ENCODE measurements at places on chromosomes 7 and 10.
A peak's percentile ranks its signal among the peaks of the same experiment; 100 is the strongest.

GRCh38 chr7:158602905-158603772 is 15.5 kb upstream of the PTPRN2 start:
- no peak for DNase-seq

- DNase-seq = no peak
Observed at GRCh38 chr10:2414039-2414438, 653.3 kb upstream of the PFKP start.

GRCh38 chr7:142827951-142828500 is 26.9 kb upstream of the EPHB6 start:
- DNase-seq = no peak

- DNase-seq = no peak
Observed at GRCh38 chr10:43817368-43817767, 168.7 kb upstream of the ZNF32 start.

- no peak for DNase-seq
Observed at GRCh38 chr10:131127138-131127589, 184.4 kb downstream of the TCERG1L start.

- DNase-seq = no peak
Observed at GRCh38 chr10:84523526-84523925, 195.1 kb downstream of the CCSER2 start.

DNA sequence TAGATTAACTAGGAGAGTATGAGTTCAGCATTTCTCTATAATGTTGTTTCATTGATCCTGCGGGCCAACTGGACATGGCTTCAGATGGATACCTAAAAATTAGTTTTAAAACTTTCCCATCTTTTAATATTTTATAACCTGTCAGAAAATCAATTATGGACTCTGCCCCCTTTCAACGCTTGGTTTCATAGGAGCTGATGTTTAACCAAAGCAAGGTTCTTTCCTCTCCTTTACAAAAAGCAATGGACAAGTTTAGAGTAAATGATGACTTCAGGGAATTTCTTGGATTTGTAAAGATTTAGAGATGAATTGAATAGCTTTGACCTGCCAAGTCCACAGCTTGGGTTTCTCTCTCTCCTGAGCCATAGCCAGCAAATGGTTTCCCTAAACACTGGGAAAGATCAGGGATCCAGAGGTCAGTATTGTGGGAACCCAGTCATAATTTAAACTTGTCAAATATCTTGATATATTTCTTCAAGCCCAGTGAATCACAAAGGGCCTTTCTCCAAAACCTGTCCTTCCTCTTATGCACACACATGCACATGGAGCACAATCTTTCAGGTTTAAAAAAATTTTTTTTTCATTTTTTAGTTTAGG is 177.1 kb downstream of the EVX1 start:
- no peak for DNase-seq

DNA sequence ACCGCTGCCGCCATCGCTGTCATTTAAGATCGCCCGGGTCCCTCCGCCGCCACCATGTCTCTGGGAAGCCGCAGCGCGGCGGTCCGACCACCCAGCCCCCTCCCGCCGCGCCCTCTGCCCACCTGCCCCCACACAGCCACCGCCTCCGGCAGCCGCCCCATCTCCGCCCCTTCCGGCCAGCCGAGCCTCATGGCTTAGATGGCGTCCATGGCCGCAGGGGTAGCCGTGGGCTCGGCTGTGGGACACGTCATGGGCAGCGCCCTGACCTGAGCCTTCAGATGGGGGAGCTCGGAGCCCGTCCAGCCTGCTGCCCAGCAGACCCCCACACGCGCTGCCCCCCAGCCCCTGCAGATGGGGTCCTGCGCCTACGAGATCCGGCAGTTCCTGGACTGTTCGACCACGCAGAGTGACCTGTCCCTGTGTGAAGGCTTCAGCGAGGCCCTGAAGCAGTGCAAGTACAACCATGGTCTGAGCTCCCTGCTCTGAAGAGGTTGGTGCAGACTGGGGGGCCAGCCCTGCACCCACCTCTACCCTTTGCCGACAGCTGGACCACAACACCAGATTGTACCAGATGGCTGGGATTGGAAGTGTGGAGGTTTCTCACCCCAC is 38.0 kb upstream of the TARP start:
- DNase-seq = peak; percentile 14

- DNase-seq = no peak
Observed at GRCh38 chr7:1229202-1229947, 3.3 kb upstream of the UNCX start.

DNA sequence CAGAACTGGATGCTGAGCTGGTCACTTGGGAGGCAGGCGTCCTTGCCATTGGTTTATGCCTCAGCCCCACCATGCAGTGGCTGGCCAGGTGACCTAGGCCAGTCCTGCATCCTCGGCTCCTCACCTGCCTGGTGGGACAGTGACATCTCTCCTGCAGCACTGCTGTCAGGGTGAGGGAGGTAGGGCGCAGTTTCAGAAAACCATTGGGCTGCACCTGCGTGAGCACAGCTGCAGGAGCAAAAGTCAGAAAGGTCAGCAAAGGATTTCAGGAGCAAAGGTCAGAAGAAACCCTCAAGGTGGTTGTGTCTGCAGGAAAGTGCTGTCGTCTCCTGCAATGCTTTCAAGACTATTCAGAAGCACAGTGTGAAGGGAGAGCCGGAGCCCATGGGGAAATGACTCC is 48.1 kb downstream of the EGFR start:
- DNase-seq = no peak

GRCh38 chr10:127877116-127877515 is 15.6 kb downstream of the CLRN3 start:
- DNase-seq = no peak

DNA sequence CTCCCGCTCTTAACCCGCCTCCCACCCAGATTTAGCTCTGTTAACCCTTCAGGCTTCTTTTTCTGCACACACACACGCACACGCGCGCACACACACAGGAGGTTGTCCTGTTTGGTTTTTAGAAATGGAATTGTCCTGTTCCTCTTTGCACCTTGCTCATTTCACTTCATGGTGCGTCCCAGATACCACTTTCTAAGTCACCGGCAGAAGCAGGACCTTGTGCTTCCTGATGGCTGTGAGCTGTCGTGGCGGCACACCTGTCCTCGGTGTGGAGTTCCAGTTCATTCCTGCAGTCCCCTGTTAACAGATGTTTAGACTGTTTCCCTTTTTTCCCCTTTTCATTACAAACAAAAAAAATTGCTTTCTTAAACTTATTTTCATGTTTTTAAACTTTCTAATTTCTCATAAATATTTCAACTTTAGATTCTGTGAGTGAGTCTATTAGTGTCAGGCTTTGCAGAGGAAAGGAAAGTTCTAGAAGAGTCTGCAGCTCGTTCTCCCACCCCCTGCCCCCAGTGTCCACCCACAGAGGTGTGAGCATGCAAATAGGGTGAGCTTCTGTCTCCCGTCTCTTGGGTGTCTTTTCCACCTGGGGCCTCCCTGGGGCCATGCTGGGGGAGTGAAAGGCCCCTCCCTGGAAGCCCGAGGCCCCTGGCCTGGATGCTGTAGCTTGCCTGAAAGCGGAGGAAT is 85.5 kb downstream of the LHPP start:
- DNase-seq = no peak

- DNase-seq = no peak
Observed at GRCh38 chr10:23345861-23346260, 1.3 kb upstream of the C10orf67 start.

- no peak for DNase-seq
Observed at GRCh38 chr7:35865287-35865686, 64.4 kb downstream of the SEPTIN7 start.

GRCh38 chr10:34593374-34593890 is 221.7 kb downstream of the PARD3 start:
- no peak for DNase-seq

DNA sequence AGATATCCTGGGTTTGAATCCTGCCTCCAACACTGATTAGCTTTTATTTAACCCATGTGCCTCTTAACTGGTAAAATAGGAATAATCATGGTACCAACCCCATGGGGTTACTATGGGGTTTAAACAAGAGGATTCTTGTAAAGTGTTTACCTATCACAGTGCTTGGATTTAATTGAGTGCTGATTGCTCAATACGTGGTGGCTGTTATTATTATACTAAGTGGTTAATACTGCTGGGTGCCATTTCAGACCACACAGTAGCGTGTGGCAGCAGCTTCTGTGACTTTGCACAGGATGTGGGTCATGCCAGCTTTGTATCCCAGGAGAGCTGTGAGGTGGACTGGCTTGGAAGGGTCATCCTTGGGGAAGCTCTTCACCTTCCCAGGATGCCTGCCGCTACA is 177.2 kb downstream of the SEC23IP start:
- DNase-seq = no peak

- DNase-seq = no peak
Observed at GRCh38 chr10:127860592-127860991, 32.1 kb downstream of the CLRN3 start.

- no peak for DNase-seq
Observed at GRCh38 chr10:75547391-75548298, 116.2 kb downstream of the LRMDA start.

DNA sequence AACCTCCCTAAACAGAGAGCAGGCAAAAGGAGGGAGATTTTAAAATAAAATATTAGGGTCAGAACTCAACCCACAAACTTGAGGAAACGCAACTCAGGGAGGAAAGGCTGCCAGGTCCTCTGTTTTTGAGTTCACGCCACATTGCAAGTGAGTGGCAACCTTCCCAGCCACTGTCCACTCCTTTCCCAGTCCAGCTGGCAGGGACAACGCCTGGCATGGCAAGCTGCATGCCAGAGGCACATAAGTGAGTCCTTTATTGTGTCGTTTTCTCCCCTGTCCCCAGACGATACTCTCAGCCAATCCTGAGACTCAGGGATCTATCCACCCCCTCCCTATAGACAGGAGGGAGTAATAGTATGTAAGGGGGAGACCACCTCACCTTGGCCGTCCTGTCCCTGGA is 22.4 kb downstream of the FBXW4 start:
- peak; percentile 9 for DNase-seq

DNA sequence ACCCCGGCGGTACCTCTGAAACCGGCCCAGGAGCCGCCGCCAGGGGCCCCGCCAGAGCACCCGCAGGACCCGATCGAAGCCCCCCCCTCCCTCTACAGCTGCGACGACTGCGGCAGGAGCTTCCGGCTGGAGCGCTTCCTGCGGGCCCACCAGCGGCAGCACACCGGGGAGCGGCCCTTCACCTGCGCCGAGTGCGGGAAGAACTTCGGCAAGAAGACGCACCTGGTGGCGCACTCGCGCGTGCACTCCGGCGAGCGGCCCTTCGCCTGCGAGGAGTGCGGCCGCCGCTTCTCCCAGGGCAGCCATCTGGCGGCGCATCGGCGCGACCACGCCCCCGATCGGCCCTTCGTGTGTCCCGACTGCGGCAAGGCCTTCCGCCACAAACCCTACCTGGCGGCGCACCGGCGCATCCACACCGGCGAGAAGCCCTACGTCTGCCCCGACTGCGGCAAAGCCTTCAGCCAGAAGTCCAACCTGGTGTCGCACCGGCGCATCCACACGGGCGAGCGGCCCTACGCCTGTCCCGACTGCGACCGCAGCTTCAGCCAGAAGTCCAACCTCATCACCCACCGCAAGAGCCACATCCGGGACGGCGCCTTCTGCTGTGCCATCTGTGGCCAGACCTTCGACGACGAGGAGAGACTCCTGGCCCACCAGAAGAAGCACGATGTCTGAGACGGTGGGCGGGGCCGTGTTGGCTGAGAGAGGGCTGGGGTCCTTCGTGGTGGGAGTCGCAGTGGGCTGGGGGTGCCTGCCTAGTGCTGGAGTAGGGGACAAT is 3.8 kb downstream of the REPIN1 start:
- DNase-seq = no peak

- DNase-seq = no peak
Observed at GRCh38 chr7:39741942-39742623, 118.7 kb downstream of the RALA start.

DNA sequence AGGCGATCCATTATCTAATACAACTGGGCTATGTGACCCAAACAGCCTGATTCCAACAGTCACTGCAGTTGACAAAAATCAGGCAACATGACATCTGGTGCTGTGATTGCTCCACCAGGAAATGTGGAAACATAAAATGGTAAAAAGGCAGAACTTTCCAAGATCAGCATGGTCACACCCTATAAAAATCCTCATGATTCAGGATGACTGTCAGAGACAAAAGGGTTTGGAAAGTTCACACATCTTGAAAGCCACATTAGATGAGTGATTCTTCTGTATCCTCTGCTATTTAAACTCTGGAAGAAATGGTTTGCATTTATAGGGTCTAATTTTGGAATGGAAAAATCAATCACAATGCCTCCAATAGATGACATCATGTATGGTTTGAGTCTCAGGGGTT is 662.6 kb upstream of the IGFBP3 start:
- DNase-seq = no peak

GRCh38 chr10:110706690-110707098 is 62.6 kb downstream of the RBM20 start:
- no peak for DNase-seq

DNA sequence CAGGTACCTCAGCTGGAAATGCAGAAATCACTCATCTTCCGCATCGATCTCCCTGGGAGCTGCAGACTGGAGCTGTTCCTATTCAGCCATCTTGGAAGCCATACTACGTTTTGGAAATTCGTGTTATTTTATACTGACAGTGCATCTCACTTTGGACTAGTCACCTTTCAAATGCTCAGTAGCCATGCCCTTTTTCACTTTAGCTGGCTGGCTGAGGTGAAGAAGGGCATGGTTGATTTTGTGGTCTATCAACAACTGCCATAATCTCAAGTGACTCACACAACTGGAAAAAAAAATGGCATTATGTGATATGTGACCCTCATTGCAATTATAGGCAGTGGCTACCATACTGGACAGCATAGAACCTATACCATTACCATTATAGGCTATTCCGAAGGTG is 100.5 kb downstream of the CCDC71L start:
- no peak for DNase-seq

DNA sequence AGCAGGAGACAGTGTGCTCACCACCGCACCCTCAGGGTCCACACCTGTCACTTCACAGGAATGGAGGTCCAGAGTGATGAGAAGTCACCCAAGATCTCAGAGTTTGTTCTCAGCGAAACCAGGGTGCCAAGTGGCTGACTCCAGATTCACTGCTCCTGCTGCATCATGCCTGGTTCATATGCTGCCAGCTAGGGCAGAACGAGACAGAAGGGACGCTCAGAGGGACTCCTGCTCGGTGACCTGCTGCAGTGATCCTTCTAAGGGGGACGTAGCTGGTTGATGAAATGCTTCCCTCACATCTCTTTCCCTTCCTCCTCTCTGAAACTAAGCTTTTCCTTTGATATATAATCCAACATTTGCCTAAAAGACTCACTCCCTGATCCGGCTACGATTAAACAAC is 248.5 kb downstream of the SFMBT2 start:
- DNase-seq = no peak

DNA sequence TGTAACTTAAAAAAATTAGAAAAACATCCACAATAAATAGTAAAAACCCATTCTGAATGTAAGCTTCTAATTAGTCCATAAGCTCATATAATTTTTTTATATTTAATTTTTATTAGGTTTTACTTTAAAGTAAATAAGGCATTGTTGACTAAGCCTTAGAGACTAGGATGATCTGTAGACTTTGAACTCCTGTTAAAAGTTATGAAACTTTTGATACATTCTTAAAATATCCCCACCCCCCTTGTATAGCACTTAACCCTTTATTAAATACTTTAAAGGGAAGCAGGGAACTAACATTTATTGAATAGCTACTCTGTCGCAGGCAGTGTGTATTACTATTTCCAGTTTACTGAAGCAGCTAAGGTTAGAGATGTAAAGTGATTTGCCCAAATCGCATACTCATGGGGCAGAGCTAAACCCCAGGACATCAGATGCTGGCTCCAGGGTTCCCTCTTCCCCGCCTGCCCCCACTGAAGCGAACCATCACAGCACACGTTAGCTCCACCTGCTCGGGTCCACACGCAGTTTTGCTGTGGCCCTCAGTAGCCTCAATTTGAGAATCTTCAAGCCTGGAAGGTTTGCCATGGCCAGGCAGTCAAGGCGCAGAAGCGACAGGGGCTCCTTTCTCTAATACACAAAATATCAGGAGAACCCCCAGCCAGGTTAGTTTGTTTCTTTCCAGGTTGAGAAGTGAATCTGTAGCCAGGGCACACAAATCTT is 762 bp downstream of the PON1 start:
- no peak for DNase-seq

All from hypothalamus (tissue), 51 donors.